ENCODE measurements at places on chromosomes 6 and 20. TPM values are rescaled to one million over a fixed set of nuclear protein-coding genes. Genes with fewer than 3 reads are reported as not detected.

DNA sequence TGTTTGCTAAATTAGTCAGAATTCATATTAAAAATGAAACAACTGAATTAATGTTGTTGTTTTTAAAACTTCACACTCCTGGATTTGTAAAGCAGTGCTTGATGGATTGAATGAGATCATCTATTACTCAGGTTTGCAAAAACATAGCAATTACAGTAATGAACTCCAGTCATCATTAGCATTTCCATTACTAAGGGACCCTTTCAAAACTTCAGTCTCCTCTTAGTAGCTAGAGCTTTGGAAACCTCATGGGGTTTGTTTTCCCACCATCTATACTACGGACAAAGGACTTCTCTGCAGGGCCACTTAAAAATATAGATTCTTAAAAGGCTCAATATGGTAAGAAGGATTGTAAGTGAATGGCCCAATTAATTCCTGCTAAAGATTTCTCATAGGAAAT is 209.9 kb upstream of the PRND start:
- DNase-seq = no peak

DNA sequence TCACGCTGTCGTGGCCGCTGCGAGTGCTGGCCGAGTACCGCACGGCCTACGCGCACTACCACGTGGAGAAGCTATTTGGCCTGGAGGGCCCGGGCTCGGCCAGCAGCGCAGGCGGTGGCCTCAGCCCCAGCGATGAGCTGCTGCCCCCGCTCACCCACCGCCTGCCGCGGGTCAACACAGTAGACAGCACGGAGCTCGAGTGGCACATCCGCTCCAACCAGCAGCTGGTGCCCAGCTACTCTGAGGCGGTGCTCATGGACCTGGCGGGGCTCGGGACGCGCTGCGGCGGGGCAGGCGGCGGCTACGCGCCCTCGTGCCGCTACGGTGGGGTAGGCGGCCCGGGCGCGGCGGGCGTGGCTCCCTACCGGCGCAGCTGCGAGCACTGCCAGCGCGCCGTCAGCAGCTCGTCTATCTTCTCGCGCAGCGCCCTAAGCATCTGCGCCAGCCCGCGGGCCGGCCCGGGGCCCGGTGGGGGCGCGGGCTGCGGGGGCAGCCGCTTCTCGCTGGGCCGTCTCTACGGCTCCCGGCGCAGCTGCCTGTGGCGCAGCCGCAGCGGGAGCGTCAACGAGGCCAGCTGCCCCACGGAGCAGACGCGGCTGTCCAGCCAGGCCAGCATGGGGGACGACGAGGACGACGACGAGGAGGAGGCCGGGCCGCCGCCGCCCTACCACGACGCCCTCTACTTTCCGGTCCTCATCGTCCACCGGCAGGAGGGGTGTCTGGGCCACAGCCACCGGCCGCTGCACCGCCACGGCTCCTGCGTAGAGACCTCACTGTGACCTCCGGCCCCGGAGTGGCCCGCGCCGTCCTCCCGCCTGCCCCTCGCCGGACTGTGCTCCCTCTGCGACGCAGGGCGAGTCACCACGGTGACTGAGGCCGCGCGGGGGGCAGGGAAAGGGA is 5.7 kb downstream of the TMEM151B start:
- DNase-seq = no peak

- DNase-seq = no peak
Measured at GRCh38 chr6:105458084-105458483, 55.2 kb upstream of the PREP start.

DNA sequence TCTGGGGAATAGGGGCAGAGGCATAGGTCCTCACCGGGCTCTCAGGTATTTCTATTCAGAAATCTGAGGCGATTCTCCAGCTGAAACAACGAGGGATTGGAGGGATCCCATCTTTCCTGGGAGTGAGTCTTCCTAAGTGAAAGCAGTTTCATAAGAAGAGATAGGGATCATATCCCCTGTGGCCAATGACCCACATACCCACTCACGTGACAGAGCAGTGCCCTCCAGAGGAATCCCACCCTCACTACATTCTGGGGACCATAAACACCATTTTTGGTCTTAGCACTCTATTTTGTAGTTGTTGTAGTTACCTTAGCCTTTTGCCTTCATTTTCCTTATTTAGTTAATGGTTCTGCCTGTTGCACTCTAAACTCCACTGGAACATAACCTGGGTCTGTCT is 121.1 kb downstream of the GPR63 start:
- no peak for DNase-seq

CDSN gene
- not detected for total RNA-seq

SIRPB1 gene
- total RNA-seq = not detected

DNA sequence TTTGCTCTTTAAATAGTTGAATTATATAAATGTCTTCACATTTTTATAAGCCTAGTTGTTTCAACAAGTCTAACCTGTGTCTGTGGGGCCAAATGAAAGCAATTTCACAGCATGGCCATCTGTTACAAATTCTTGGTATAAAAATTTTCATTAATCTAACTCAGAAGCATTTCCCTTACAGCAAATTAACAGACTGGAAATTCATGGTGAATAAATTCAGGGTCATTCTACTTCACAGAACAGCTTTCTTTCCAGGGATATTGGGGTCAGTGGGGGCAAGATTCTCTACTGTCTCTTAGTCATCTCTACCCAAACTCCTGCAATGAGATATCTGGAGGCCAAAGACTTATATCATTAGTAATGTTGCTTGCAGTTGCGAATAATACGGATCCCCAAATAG is 352.1 kb downstream of the MMUT start:
- no peak for DNase-seq

SYTL3 gene
- total RNA-seq = 7.7 TPM

- no peak for DNase-seq
Measured at GRCh38 chr20:30484749-30485070, 772.8 kb upstream of the DEFB115 start.
